Upper lobe of right lung (tissue), 1 donor: ENCODE measurements at places on chromosomes 6 and 20. TPM values are rescaled to one million over a fixed set of nuclear protein-coding genes. Genes with fewer than 3 reads are reported as not detected.

DNA sequence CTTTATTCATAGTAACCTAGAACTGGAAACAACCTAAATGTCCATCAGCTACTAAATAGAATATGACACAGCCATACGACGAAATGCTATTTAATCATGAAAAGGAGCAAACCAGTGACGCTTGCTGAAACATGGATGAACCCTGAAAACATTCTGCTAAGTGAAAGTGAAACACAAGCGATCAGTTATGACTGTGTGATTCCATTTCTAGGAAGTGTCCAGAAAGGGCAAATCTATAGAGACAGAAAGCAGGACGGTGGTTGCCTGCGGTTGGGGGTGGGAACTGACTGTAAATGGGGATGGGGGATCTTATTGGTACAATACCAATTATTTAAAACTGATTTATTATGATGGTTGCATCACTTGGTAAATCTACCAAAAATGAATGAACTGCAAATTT lies 126.8 kb downstream of the IPCEF1 start:
- no peak for DNase-seq

SASH1 gene
- 108 TPM for total RNA-seq

C20orf204 gene
- total RNA-seq: 1.9 TPM

MLIP gene
- 0.20 TPM for total RNA-seq

VNN1 gene
- 10.1 TPM for total RNA-seq

DNA sequence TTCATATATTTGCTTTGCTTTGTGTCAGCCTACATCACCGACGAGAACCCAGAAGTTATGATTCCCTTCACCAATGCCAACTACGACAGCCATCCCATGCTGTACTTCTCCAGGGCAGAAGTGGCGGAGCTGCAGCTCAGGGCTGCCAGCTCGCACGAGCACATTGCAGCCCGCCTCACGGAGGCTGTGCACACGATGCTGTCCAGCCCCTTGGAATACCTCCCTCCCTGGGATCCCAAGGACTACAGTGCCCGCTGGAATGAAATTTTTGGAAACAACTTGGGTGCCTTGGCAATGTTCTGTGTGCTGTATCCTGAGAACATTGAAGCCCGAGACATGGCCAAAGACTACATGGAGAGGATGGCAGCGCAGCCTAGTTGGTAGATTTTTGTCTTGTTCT lies 28.5 kb downstream of the DSE start:
- DNase-seq: no peak

- peak; percentile 72 for DNase-seq
These were observed 394 bp downstream of the AKAP12 start for GRCh38 chr6:151240036-151240685.

PPIL6 gene
- 4.2 TPM for total RNA-seq

DNA sequence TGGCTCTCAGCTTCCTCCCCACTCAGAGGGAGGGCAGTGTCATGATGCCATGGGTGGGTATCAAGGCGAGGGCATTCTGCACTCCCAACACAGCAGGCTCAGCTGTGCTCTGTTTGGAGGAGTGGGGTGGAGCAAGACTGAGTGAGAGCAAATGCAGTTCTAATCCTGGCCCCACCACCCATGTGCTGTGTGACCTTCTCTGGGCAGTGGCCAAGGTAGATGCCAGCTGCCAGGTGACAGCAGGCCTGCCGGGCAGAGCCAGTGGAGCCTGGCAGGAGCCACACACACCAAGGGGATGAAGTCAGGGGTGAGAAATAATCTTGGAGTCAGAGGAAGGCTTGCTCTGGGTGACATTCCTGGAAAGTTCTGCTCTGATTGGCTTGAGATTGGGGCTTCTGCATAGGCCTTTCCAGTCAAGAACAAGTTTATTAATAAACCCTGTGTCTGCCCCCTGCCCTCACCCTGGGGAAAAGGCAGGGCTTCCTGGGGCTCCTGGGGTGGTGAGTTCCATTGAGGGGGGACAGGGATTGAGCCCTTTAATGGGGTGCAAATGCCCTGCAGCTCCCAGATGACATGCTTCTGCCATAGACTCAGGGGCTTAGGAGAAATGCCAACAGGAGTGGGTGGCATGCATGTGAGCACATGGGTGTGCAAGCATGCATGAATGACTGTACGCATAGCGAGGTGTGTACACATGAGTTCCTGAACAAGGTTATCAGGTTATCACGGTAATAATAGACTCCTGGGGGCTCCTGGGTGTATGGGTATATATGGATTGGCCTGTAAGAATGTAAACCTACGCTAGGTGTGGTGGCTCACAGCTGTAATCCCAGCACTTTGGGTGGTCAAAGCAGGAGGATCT lies 134.2 kb downstream of the MRPL14 start:
- DNase-seq: peak; percentile 25

DNA sequence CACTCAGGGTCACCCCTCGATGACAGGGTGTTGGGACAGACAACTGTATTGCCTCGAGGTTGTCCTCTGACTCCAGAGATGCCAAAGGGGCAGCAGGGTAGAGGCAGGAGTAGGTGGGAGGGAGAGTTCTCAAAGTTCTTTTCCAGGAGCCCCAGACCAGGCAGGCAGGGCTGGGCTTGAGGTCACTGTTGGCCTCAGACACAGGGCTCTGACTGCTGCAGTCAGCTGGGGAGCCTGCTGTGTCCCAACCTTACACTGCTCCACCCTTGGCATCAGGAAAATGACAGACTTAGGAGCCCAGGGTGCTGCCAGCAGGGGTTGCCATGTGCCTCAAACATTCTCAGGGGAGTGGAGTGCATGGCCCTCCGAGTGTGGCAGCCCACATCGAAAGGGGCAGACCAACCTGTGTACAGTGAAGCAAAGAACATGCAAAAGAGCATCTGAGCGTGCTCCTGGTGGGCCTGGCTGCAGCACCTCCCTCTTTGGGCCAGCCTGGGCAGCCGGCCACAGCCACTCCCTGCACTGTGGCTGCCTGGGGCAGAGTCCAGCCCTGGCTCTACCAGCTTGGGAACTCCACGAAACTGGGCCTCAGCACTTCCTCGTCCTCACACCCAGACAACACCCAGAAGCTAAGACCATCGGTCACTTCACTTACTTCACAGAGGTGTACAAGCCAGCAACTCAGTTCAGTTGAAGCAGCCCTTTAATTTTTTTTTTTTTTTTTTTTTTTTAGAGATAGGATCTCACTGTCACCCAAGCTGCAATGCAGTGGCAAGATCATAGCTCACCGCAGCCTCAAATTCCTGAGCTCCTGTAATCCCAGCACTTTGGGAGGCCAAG lies 24.0 kb downstream of the C6orf132 start:
- peak; percentile 86 for DNase-seq

DNA sequence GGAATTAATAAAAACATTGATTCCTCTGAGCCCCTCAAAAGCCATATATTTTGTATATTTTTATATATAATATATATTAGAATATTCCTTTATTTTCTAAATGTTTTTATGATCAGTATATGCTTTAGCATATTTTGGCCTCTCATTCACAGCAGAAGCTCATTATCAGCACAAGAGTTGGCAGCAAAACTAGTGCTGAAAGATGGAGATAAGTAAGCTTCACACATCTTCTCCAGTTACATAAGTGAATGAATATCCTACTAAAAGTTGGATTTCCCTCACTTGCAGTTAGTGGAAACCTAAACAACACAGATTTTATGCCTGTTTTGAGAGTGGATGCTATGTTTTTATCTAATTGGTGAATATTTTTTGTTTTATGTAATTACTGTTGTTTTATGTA lies 1303.8 kb upstream of the ADGRB3 start:
- DNase-seq: no peak

DNA sequence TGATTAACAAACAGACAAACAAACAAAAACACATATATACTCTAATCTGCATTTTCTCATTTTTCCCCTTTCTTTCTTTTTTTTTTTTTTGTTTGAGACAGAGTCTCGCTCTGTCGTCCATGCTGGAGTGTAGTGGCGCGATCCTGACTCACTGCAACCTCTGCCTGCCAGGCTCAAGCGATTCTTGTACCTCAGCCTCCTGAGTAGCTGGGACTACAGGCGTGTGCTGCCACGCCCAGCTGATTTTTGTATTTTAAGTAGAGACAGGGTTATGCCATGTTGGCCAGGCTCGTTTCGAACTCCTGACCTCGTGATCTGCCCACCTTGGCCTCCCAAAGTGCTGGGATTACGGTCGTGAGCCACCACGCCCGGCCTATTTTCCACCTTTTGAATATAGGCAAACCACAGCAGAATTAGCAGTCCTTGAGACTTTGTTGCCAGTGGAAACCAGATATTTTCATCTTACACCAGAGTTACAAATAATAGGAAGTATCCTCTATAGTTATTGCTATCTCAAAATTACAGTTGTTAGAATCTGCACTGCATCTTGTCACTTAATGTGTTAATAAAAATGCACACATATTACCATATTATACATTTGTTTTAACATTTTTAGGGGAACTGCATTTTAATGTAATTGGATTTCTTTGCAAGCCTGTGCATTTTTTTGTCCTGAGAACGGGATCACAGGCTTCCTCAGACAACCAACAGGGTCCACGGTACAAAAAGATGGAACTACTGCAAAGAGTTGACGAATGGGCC lies 208.2 kb upstream of the ZNF217 start:
- DNase-seq: no peak

SIRPB2 gene
- 14.3 TPM for total RNA-seq

COL19A1 gene
- not detected for total RNA-seq

CST3 gene
- 666 TPM for total RNA-seq

DYNLRB1 gene
- total RNA-seq: 146 TPM

HSPA12B gene
- 33.7 TPM for total RNA-seq

GRCh38 chr6:35442693-35443092 lies 9.4 kb upstream of the FANCE start:
- DNase-seq: no peak

HLA-DQB2 gene
- total RNA-seq: 62.8 TPM

- no peak for DNase-seq
These were observed 6.4 kb downstream of the OLIG3 start for GRCh38 chr6:137487869-137488149.

MYMX gene
- total RNA-seq: 0.52 TPM

ZNF334 gene
- total RNA-seq: 3.0 TPM

GRCh38 chr20:2053615-2054014 lies 48.0 kb upstream of the STK35 start:
- DNase-seq: no peak

GRCh38 chr6:156378853-156379252 lies 398.3 kb upstream of the ARID1B start:
- DNase-seq: no peak

ZC2HC1B gene
- not detected for total RNA-seq

GRCh38 chr6:144395826-144396225 lies 110.7 kb downstream of the UTRN start:
- no peak for DNase-seq

DNA sequence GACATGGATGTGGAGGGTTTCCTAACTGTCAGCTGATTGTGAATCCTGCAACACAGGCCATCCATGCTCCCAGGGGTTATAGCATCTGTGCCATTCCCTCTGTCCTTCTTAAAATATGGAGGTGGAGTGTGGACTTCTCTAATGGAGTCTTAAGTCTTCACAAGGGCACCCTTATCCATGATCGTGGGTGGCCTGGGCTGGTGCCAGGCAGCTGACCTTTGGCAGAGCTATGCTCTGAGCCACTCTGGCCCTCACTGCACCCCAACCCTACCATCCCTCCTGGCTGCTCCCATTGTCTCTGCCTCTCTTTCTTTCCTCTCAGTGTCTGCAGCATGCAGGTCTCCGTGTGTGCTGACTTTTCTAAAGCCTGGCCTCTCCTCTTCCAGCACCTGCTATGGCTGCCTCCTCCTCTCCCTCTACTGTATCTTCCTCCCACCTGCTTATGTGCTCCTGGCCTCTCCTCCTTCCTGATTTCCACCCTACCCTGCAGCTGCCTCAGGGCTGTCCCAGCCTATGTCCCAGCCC lies 11.2 kb upstream of the PCMTD2 start:
- no peak for DNase-seq

- DNase-seq: no peak
These were observed 4.3 kb downstream of the PFDN4 start for GRCh38 chr20:54212226-54212625.

DNA sequence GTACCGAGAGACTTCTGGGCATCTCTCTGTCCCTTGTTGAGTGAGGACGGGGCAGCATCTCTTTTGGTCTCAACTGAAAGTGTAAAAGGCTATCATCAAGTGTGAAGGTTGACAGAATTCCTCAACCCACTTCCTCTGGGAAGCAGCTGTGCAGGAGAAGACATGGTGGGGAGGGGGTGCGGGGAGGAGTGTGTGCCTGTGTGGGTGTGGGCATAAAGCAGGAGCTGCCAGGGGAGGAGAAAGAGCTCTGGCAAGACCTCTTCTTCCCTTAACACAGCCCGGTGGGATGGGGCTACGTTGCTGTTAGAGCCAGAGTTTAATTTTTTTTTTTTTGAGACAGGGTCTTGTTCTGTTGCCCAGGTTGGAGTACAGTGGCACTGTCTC lies 31.8 kb downstream of the CPXM1 start:
- no peak for DNase-seq

- DNase-seq: no peak
These were observed 45.8 kb downstream of the QKI start for GRCh38 chr6:163460307-163460782.

GRCh38 chr20:63074631-63075030 lies 67.9 kb upstream of the BHLHE23 start:
- DNase-seq: peak; percentile 26

SMOC2 gene
- 33.1 TPM for total RNA-seq

DNA sequence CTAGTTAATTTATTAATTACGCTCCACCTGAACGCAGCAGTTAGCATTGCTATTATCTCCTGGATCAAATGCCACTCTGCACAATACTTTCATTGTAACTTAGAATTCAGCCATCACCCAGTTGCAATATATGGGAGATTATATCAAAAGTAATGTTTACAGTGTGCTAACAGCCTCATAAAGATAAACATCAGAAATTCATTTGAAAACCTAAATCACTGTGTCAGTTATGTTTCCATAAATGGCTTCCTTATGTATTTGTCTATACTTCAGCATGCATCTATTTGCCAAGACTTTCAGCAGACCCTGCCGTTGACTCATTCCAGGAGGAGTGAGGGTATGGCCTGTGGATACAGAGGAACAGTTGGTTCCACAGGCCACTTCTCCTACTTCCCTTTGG lies 300.1 kb downstream of the TFAP2B start:
- DNase-seq: no peak

GRCh38 chr6:164370773-164371172 lies 938.6 kb downstream of the C6orf118 start:
- no peak for DNase-seq

- peak; percentile 65 for DNase-seq
These were observed 231.5 kb upstream of the SUPT3H start for GRCh38 chr6:45609141-45609638.

BPIFB2 gene
- not detected for total RNA-seq

DNA sequence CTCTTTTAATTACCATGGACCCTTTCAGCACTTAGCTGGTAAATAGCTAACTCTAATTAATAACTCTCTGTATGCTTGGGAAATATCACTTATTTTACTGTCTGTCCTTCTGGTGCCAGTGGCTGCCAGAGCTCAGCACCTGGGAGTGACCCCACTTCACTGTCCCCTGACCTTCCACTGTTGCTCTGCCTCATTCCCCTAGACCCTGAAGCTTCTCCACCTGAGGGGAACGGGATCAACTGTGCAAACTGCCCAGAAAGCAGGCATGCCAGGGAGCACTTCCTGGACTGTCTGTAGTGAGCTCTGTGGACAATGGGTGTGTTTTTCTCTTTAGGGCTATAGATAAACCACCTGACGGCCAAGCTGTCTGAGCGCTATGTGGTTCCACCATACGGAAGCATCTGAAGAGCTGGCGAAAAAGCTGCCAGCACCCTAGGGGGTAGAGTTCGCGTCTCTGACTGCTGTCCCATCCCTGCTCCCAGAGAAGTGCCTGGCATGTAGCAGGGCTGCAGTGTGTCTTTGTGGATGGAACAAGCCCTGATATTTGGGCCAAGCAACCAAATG lies 106.3 kb upstream of the FOXA2 start:
- DNase-seq: no peak

- no peak for DNase-seq
These were observed 13.2 kb upstream of the TFB1M start for GRCh38 chr6:155327326-155328073.

- DNase-seq: peak; percentile 91
These were observed 49.0 kb upstream of the RNF24 start for GRCh38 chr20:4064144-4064909.
